SJCRH30 (cell line): ENCODE measurements at places on chromosomes 7 and 10.

DNA sequence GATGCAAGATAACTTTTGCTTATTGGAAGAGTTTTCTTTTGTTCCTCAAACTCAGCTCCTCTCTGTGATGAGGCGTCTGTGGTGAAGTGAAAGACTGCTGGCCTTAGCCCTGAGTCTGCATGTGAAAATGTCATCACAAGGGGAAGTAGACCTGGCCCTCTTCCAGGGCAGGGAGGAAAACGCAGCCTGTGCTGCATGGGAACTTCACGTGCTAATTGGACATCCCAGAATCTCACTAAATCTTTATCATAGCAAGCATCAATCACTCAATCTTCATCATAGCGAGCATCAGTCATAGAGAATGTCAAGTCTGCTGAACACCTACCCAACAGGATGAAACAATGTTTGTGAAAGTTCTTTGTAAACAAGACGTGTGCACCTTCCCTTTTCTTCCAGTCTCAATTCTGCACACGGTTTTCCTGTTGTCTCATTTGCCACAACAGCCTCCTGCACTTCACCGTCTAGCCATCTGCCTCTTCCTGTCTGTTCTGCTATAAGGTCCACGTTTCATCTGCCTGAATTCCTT, 314.6 kb downstream of the FRMD4A start:
- no peak for DNase-seq
- peaks cover 5% of the 10 kb centered on the region; the same call in 1 of the 2 replicates for H3K4me1 ChIP-seq

DNA sequence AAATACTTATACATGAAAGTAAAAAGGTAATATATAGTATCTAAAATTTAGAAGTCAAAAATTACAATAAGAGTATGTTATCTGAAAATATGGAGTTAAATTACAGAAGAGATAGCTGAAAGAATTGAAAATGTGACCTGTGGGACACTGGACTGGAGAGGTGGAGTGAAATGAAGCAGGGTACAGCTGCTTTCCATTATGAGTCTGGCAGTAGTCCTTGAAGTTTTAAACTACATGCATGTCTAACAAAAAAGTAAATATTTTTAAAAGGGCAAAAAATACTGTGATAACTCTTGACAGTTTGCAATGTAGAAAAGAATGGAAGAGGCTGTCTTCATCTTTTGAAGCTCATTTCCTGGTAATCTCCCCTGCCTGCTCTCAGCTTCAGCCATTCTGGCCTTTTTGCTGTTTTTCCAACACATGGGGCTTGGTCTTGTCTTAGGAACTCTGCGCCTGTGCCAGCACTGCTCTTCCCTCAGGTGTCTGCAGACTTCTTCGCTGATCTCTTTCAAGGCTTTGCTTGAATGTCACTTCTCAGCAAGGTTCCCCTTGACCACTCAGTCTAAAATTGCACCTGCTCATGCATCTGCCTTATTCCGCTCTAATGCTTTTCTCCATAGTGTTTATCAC, 36.9 kb downstream of the PTPRZ1 start:
- no peaks in the 10 kb centered on the region for H3K4me1 ChIP-seq
- no peaks in the 10 kb centered on the region; the same call in 1 of the 2 replicates for H3K36me3 ChIP-seq
- no peaks in the 10 kb centered on the region for H3K27me3 ChIP-seq
- no peak overlapping the region for H3K4me3 ChIP-seq

- peak overlapping the region; percentile 78 for H3K4me3 ChIP-seq
- no peak overlapping the region for H3K27ac ChIP-seq
- no peaks in the 10 kb centered on the region for H3K36me3 ChIP-seq
- DNase-seq = peak; percentile 29
These were observed 2.7 kb downstream of the SEMA3A start for GRCh38 chr7:84191842-84192241.

DNA sequence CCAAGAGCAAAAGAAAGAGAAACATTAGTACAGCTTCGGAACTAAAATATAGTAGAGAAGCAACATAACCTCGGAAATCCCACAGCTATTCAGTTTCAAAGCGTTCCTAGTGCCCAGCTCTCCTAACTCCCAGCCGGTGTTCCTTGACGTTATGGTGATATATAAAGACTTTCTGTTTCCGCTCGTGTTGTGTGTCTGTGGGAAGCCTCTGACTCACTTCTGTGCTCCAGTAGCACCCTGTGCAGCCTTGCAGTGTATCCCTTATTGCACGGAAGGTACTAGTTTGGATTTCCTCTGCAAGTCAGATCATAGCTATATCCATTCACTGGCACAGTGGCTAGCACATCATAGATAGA, 535 bp downstream of the ASAH2B start:
- H3K36me3 ChIP-seq = no peaks in the 10 kb centered on the region
- H3K27me3 ChIP-seq = no peaks in the 10 kb centered on the region
- peak overlapping the region; percentile 79 for H3K27ac ChIP-seq
- H3K4me1 ChIP-seq = no peaks in the 10 kb centered on the region
- peak overlapping the region; percentile 74 for H3K4me3 ChIP-seq

DNA sequence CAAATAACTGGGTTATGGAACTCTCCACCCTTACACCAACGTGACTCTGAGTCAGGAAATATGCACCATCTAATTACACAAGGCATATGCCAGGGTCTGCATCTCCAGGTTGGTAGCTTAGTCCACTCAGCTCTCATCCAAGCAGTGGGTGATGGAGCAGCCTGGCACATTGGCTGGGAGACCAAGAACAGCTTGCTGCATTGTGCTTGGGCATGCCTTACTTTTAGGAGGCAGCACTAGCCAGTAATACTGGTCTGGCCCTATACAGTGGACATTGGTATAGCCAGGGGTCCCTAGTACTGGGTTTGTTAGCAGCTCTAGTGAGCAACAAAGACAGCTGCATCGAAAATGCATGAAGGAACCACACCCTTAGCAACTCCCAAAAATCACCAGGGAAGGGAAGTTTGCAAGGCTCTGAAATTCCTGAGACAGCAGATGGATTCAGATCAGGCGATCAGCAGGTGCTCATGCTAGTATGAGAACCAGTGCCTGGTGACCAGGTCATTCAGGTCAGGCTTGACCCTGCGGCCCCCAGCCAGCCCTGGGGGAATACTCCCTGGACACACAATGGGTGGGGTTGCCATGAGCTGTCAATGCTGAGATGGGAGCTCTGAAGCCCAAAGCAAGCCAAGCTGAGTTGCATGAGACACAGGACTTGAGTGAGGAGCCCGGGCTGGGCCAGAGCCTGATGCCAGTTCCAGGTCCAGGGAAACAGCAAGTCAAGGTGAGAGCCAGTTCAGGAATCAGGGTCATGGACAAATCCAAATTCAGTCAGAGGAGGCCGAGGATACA, 217.9 kb upstream of the ZMIZ1 start:
- no peaks in the 10 kb centered on the region for H3K36me3 ChIP-seq

GRCh38 chr7:147779949-147780348, 810.6 kb upstream of the C7orf33 start:
- H3K27ac ChIP-seq = no peak overlapping the region
- no peak overlapping the region for H3K4me3 ChIP-seq
- H3K27me3 ChIP-seq = no peaks in the 10 kb centered on the region
- no peaks in the 10 kb centered on the region for H3K4me1 ChIP-seq
- H3K36me3 ChIP-seq = no peaks in the 10 kb centered on the region
- DNase-seq = no peak

GRCh38 chr10:130576427-130576826, 440.2 kb downstream of the GLRX3 start:
- no peaks in the 10 kb centered on the region for H3K4me1 ChIP-seq
- H3K27ac ChIP-seq = no peak overlapping the region
- no peak for DNase-seq
- H3K36me3 ChIP-seq = no peaks in the 10 kb centered on the region
- no peak overlapping the region for H3K4me3 ChIP-seq

GRCh38 chr7:35722054-35722849, 27.3 kb upstream of the HERPUD2 start:
- H3K27ac ChIP-seq = no peak overlapping the region
- H3K4me3 ChIP-seq = no peak overlapping the region
- H3K36me3 ChIP-seq = no peaks in the 10 kb centered on the region
- no peaks in the 10 kb centered on the region for H3K27me3 ChIP-seq
- no peak for DNase-seq

DNA sequence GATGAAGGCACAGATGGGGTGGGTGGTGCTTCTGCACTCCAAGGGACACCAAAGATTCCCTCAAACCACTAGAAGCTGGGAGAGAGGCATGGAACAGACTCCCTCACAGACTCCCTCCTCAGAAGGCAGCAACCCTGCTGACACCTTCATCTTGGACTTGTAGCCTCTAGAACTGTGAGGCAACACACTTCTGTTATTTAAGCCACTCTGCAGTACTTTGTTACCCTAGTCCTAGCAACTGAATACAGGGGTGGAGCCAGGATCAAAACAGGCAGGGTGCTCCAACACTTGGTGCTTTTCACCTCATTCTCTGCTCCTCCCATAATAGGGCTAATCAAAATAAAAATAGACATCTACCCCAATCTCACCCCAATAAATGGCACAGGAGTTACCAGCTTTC, 2.3 kb upstream of the GSTO1 start:
- no peaks in the 10 kb centered on the region for H3K4me1 ChIP-seq
- H3K27me3 ChIP-seq = no peaks in the 10 kb centered on the region
- no peak overlapping the region for H3K27ac ChIP-seq

DNA sequence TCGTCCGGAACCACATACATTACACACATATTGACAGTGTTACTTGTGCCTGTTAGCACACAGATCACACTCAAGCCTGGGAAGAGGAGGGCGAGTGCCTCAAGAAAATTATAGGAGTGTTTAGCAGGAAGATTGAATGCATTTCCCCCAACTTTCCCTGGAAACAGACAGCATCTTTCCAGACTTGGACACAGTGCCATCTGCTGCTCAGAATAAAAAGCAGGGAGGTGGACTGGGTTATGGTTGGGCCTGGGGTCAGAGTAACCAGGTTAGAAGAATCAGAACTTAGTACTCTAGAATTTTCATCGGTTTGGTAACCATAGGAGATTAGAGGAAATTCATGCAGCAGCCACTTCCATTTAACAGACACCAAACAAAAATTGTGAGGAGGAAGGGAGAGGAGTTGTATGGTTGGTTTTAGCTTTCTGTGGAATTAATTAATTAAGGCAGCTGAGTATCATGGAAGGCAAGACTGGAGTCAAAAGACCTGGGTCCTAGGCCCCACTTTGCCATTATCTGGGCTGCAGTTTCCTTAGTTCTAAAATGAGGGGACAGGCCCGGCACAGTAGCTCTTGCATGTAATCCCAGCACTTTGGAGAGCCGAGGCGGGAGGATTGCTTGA, 43.4 kb upstream of the OPTN start:
- H3K4me1 ChIP-seq = peaks cover 4% of the 10 kb centered on the region
- H3K36me3 ChIP-seq = no peaks in the 10 kb centered on the region
- no peak overlapping the region for H3K27ac ChIP-seq

DNA sequence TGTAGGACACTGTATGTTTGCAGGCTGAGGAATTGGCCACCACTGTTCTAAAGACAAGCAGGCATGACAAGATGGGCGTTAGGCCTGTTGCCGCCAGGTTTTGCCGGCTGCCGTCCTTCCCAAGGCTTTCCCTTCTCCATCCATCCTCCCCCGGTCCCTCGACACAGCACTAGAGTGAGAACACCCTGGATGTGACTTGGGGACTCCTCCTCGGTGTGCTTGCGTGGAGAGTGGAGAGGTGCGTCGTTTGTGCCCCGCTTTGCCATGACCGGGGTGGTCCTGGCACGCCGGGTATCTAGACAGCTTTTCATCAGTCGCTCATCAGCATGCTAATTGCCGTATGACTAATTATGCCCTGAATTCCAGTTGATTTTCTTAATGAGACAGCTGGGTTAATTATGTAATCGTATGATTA, 206.6 kb upstream of the SH2B2 start:
- no peak overlapping the region for H3K27ac ChIP-seq
- no peaks in the 10 kb centered on the region for H3K27me3 ChIP-seq
- no peaks in the 10 kb centered on the region for H3K36me3 ChIP-seq

DNA sequence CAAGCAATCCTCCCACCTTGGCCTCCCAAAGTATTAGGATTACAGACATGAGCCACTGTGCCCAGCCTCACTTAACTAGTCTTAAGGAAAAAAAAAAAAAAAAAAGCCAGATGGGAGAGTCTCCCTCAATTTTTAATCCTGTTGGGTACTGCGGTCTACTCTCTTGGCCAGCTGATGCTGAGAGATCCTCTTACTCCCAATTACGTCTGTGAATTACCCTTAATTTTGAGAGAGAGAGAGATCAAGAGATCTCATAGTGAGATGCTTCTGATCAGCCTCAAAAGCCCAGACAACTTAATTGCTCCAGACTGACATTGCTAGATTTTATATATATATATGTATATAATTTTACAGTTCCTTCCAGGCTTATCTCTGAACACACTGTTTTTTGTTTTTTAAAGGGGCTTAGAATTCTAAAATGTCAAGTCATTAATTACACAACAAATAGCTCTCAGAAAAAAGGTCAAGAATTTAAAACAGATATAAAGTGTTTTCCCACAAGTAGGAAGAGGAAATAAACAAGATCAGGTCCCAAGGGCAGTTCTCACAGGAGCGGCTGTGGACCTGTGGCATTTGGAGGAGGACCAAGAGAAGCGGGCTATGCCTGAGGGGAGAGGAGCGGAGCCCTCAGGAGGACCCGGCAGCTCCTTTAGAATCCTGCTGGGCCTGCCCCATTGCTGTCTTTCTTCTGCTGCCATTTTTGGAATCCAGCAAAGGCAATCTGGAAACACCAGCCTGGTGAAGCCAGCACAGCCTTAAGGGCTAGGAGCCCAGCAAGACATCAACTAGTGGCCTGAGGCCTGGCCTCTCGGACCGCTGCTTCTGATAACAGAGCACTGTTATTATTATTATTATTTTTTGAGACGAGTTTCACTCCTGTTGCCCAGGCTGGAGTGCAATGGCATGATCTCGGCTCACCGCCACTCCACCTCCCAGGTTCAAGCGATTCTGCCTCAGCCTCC, 30.1 kb downstream of the DENND2A start:
- H3K36me3 ChIP-seq = no peaks in the 10 kb centered on the region; the same call in 1 of the 2 replicates
- H3K4me1 ChIP-seq = peaks cover 22% of the 10 kb centered on the region; the same call in 1 of the 2 replicates
- no peak for DNase-seq
- peak overlapping the region; percentile 48 for H3K27ac ChIP-seq

DNA sequence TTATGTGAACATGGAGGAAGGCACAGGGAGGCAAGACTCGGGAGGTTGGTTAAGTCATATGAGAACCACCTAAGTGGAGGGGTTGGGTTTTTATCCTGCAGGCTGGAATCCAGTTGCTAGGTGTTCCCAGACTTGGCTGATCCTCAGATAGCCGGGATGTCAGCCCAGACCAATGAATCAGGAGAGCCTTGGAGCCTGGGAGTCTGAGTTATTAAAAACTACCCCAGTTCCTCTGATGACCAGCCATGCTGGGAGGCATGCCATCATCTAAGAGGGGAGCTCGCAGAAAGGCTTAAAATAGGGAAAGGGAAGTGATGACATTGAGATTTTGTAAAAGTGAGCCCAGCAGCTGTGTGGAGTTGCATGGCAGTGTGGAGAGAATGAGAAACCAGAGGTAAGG, 238.1 kb downstream of the ZNF248 start:
- H3K4me1 ChIP-seq = no peaks in the 10 kb centered on the region
- no peaks in the 10 kb centered on the region for H3K27me3 ChIP-seq
- H3K27ac ChIP-seq = no peak overlapping the region
- no peak for DNase-seq
- no peak overlapping the region for H3K4me3 ChIP-seq

DNA sequence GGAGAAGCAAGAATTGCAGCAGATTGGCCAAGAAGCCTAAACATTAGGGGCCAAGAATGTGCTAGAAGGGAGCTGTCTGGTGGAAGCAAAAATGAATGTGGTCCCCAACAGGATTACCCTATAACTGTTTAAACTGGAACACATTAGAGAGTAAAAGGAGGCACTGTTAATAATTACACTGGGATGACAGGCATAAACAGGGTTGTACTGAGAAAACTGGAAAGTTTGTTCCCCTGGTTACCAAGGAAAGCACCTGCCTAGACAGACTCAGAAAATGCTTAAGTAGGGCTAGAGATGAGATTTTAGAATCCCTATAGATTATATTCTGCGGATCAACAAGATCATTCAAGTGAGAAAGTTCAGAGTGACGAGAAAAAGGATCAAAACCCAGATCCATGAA, 100.8 kb downstream of the CTTNBP2 start:
- no peak for DNase-seq
- no peaks in the 10 kb centered on the region for H3K4me1 ChIP-seq
- no peak overlapping the region for H3K27ac ChIP-seq
- no peaks in the 10 kb centered on the region for H3K36me3 ChIP-seq
